ENCODE measurements at places on chromosomes 7 and 10.

GRCh38 chr7:15457990-15458955 lies 103.5 kb downstream of the AGMO start:
- no peak for DNase-seq

- no peak for DNase-seq
These were observed 40.3 kb downstream of the SHOC2 start for GRCh38 chr10:110959379-110960332.

DNA sequence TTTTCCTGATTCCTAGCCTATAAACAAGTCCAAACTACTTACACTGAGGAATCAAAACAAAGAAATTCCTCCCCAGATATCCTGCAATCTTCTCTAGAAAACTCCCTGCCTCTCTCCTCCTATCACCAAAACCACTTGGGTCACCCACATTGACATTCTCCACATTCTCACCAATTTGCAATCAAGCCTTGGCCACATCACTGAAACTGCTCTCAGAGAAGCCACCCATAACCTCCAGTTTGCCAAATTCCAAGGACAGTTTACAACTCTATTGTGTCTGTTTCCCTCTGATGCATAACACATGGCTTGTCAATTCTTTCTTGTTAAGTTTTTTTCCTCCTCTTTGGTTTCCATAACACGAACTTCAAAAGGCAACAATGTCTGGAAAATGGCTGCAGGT lies 233.5 kb downstream of the XPNPEP1 start:
- DNase-seq: no peak

DNA sequence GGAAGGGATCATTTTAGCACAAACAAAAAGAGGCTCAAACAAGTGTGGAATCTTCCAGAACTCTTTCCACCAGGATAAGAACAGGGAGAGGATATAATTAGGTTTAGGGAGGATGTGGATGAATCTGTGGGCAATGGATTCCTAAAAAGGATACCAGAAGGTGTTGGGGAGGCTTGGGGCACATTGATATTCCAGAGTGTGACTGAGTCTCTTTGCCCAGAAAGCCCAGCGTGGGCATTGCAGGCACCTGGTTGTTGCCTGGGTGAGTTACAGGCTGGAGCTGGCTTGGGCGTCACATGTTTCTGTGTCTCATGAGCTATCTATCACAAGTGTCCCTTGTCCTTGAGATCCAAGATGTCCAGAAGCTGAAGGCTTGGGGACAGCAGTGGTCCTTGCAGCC lies 3.3 kb downstream of the COL26A1 start:
- DNase-seq: no peak

GRCh38 chr7:17910377-17910776 lies 29.9 kb downstream of the SNX13 start:
- DNase-seq: no peak

GRCh38 chr10:7186387-7187018 lies 224.3 kb downstream of the SFMBT2 start:
- DNase-seq: no peak

All from stimulated activated CD4-positive, alpha-beta T cell treated with anti-CD3 and anti-CD28 coated beads, TNF-alpha, amount 100 ng/mL, for 1 hour (primary cell).